ENCODE measurements at places on chromosomes 11 and 22. TPM values are rescaled to one million over a fixed set of nuclear protein-coding genes. Genes with fewer than 3 reads are reported as not detected.

The CD3E gene
- 5.3 TPM for total RNA-seq

The TP53I11 gene
- total RNA-seq = 51.2 TPM

The CASP5 gene
- 2.1 TPM for total RNA-seq

The KLHL35 gene
- total RNA-seq = 2.3 TPM

The CRYAB gene
- 12.0 TPM for total RNA-seq

The CTSC gene
- 304 TPM for total RNA-seq

The C1QTNF5 gene
- 28.6 TPM for total RNA-seq

The IL18BP gene
- 24.8 TPM for total RNA-seq

The CRACR2B gene
- total RNA-seq = 17.9 TPM

The ZNF143 gene
- 18.5 TPM for total RNA-seq

The MMP27 gene
- not detected for total RNA-seq

The DGAT2 gene
- total RNA-seq = 11.1 TPM

The HBB gene
- 848 TPM for total RNA-seq

The APOA1 gene
- total RNA-seq = 1.2 TPM

The HSPB2 gene
- 0.65 TPM for total RNA-seq

The NRGN gene
- 117 TPM for total RNA-seq

The GAS2 gene
- 9.8 TPM for total RNA-seq

The ATG16L2 gene
- 42.6 TPM for total RNA-seq

The BIK gene
- 6.1 TPM for total RNA-seq

The RFPL1 gene
- not detected for total RNA-seq

All from lung (tissue), 17 donors.